ENCODE measurements at places on chromosomes 11 and 22.

GRCh38 chr11:35523331-35523768 is 2.1 kb downstream of the PAMR1 start:
- DNase-seq, result no peak
- H3K4me1 ChIP-seq, result peaks cover 14% of the 10 kb centered on the region
- no peak overlapping the region for H3K4me3 ChIP-seq
- peaks cover 7% of the 10 kb centered on the region for H3K27me3 ChIP-seq
- H3K36me3 ChIP-seq, result no peaks in the 10 kb centered on the region

DNA sequence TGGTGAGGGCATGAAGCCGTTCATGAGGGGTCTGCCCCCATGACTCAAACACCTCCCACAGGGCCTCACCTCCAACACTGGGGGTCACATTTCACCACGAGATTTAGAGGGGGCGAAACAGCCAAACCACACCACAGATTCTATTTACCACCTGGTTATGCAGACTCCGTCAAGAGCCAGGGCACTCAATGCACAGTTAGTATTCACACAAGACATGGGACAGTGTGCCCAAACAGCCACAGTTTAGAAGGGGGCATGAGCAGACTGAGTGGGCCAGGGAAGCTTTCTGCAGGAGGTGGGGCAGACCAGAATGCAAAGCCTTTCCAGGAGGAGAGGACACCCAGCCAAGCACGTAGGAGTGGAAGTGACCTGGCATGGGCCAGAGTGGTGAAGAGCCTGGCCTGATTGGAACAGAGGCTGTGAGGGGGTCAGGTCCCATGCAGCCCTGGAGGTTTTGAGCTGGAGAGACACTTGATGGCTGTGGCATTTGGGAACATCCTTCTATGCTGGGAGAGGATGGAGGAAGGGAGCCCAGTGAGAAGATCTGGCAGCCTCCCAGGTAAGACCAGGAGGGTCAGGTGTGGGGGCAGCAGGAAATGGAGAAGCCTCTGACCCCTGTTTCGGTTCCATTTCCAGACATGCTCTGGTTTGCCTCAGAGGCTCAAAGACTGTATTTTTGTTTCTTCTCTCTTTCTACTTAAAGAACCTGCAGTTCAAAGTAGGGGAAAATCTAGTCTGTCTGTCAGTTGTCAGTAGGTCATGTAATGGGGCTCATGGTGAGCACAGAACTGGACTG is 199.1 kb upstream of the NCAM1 start:
- no peak for DNase-seq
- no peaks in the 10 kb centered on the region for H3K4me1 ChIP-seq
- no peak overlapping the region for H3K4me3 ChIP-seq
- peaks cover 6% of the 10 kb centered on the region for H3K27me3 ChIP-seq
- no peak overlapping the region for H3K27ac ChIP-seq

DNA sequence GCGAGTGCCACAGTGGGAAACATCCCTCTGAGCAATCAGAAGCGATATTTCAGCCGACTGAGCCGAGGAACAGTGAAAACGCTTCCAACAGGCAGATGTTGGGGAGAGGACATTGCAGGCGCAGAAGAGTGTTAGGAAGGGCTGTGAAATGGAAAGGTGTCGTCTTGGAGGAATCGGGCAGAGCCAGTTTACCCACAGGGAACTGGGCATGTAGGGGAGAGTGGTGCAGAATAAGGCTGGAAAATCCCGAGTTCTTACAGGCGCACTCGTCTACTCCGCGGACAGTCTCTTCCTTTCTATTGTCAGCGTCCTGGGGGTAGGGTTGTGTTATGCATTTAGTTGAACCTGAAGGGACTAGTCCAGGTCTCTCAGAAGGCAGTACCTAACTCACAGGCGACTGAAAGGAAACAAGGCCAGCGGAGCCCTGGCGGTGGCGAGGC is 1.1 kb upstream of the APLP2 start:
- peaks cover 10% of the 10 kb centered on the region for H3K36me3 ChIP-seq
- DNase-seq, result no peak
- peaks cover 17% of the 10 kb centered on the region for H3K27me3 ChIP-seq
- H3K4me3 ChIP-seq, result peak overlapping the region; percentile 84

- H3K4me1 ChIP-seq, result no peaks in the 10 kb centered on the region
- H3K36me3 ChIP-seq, result no peaks in the 10 kb centered on the region
- DNase-seq, result no peak
- no peak overlapping the region for H3K4me3 ChIP-seq
These were observed 96.6 kb downstream of the KCNC1 start for GRCh38 chr11:17831228-17831627.

- DNase-seq, result no peak
- H3K27ac ChIP-seq, result no peak overlapping the region
- no peaks in the 10 kb centered on the region for H3K27me3 ChIP-seq
- no peaks in the 10 kb centered on the region for H3K36me3 ChIP-seq
These were observed 117.2 kb upstream of the E2F8 start for GRCh38 chr11:19357943-19358342.

GRCh38 chr11:128463371-128463829 is 124.0 kb downstream of the ETS1 start:
- H3K4me3 ChIP-seq, result no peak overlapping the region
- H3K27me3 ChIP-seq, result peaks cover 20% of the 10 kb centered on the region
- H3K27ac ChIP-seq, result no peak overlapping the region
- peaks cover 52% of the 10 kb centered on the region for H3K4me1 ChIP-seq

DNA sequence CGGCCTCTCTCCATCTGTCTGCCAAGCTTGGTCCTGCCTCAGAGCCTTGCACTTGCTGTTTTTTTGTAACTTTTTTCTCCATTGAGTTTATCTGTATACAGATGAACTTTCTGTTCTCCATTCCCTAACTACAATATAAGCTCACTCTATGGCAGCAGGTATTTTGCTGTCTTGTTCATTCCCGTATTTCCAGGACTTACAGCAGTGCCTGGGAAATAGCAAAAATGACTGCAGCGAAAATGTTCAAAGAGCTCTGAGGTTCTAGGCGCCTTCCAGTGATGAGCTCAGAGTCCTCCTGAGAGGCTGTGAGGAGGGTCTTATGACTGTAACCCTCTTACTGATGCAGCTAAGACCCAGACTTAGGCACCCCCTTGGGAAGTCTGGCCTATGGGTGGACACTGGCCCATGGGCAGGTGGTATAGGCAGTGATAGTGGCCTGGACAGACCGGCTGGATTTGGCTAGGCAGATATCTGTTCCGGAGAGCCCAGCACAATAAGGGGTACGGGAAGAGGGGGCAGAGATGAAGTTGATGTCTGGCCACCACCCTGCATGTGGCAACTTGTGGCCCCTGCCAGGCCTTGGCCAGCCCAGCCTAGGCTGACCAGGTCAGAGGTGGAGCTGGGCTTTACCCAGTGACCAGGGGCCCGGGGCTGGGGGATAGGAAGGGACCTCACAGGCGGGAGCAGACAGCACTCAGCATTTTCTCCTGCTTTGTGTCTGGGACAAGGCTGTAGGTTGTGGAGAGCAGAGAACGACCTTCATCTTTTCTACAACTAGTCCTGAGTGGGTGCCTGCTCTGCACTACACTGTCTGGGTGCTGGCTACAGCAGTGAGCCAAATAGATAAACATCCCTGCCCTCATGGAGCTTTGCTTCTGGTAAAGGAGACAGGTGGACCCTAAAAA is 4.6 kb downstream of the ATF4 start:
- H3K4me1 ChIP-seq, result peaks cover 56% of the 10 kb centered on the region
- DNase-seq, result no peak
- peaks cover 38% of the 10 kb centered on the region for H3K36me3 ChIP-seq

DNA sequence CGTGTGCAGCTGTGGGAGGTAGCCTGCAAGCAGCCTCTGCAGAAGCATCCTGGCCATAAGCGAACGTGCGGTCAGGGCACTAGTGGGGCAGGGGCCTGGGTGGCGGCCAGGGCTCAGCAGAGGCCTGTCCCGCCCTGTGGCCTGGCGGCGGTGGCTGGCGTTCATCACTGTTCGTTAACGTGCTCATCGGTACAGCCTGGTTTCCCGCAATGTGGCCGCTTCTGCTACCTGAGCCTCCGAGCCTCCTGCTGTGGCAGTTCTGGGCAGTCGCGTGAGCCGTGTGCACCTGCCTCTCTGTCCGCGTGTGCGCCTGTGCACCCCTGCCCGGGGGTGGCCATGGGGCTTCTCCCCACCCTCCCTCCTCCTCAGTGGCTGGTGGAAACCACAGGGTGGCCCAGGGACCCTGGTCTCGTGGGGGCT is 117.9 kb downstream of the KCNQ1OT1 start:
- no peak overlapping the region for H3K27ac ChIP-seq
- H3K4me1 ChIP-seq, result peaks cover 10% of the 10 kb centered on the region
- DNase-seq, result peak; percentile 2
- H3K27me3 ChIP-seq, result peaks cover 10% of the 10 kb centered on the region

- H3K4me3 ChIP-seq, result no peak overlapping the region
- H3K4me1 ChIP-seq, result peaks cover 8% of the 10 kb centered on the region
- DNase-seq, result no peak
- H3K36me3 ChIP-seq, result no peaks in the 10 kb centered on the region
- peaks cover 2% of the 10 kb centered on the region for H3K27me3 ChIP-seq
These were observed 31.0 kb upstream of the HSD17B12 start for GRCh38 chr11:43649501-43649900.

All from endothelial cell (in vitro differentiated cells).